Stimulated activated CD4-positive, alpha-beta T cell treated with anti-CD3 and anti-CD28 coated beads, Interleukin-2, amount 100 ng/mL, for 24 hours (primary cell): ENCODE measurements at places on chromosomes 12 and 14.
A peak's percentile ranks its signal among the peaks of the same experiment; 100 is the strongest.

DNA sequence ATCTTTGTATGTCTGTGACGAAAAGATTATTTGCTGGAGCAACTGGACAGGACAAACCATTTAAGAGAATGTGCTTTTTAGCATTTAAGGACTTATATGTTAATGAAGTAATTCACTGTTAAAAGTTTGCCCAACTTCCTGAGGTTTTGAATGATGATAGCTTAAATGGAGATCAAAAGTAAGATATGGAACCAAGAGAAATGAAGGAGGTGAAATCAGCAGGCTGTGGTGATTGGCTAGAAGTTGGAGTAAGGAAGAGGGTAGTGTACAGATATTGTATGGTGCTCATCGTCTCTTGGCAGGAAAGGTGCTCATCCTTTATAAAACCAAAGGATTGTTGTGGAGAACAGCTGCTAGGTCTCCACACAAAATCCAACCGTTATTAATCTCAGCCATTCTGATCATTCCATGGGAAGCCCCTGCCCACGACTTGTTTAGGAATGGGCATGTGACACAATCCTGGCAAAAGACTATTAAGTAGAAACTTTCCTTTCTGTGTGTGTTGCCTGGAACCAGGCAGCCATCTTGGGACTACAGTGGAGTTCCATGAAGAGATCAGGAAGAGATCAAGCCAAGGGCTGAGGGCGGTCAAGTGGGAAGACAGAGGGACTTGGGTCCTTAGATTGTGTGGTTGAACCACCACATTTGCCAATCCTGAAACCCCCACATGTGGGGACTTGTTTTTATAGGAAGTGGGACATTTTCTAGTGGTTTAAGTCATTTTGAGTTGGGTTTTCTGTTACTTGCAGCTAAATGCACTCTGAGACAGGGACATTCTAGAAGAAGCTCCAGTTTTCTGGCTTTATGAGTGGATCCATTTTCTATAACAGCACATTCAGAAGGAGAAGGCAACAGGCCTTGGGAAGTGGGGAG, 56.8 kb upstream of the CHST11 start:
- no peak for DNase-seq

- DNase-seq = no peak
Observed at GRCh38 chr14:70077720-70078119, 111.0 kb downstream of the SLC8A3 start.

GRCh38 chr14:61469781-61470180, 148.4 kb downstream of the PRKCH start:
- DNase-seq = no peak

DNA sequence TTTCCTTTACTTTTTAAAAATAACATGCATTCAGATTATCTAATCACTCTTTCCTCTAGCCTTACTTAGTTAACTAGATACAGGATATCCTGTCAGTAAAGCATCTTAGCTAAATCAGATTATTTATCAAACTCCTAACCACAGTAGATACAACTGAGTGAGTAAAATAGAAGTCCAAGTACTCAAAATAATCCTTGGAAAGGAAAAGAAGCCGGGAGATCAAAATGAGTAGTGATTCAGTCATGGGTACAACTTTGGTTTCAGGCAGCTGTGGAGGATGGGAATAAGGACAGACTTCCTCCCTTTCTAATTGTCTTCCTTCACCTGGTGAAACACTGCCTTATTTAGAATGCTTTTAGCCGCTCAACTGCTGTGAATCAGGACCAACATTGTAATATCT, 29.4 kb downstream of the GNG2 start:
- DNase-seq = no peak

DNA sequence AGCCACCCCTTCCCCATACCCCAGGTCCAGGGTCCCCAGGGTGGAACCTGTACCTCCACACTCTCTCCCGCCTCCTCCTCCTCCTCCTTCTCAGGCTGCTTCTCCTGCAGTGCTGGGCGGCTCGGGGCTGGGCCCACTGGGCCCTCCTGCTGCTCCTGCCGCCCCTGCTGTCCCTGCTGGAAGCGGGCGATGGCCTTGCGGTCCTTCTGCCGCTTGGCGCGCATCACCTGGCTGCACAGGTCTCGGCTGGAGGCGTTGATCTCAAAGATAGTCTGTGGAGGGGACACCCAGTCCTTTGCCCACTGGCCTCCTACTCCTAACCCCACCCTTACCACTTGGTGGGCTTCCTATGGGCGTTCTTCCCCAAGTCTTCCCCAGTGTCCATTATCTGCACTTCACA, 14.5 kb downstream of the CFAP73 start:
- DNase-seq = no peak

DNA sequence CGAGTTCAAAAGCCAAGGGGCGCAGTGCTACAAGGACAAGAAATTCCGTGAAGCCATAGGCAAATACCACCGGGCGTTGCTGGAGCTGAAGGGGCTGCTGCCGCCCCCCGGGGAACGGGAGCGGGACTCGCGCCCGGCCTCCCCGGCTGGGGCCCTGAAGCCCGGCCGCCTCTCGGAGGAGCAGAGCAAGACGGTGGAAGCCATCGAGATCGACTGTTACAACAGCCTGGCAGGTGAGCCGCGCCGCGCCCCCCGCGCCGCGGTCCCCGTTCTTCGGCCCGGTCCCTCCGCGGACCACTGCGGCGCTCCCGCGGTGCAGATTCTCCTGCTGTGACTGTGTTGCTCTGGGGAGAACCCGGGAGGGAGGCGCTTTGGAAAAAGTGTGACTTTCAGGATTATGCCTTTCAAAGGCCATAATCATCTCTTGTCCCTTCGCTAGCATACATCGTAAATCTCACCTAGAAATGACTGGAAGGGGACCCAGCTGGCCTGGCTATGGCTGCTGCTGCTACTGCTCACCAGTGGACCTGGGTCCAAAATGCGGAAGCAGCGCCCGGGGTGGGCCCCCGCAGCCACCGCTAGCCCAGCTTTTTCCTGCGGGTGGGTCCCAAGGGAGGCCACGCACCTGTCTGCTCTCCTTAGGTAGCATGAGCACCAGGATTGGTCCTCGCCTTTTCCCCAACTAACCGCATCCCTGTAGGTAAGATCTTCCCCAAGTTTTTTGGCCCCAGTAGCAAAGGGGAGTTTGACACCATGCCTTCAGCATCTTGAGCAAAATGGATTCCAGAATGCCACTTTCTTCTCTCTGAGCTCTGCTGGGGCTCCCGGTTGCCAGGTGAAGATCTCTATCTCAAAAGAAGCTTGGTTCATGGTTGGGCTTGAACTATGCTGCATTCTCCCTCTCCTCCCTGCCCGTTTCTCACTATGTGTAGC, 853 bp downstream of the TTC9 start:
- DNase-seq = peak; percentile 47

DNA sequence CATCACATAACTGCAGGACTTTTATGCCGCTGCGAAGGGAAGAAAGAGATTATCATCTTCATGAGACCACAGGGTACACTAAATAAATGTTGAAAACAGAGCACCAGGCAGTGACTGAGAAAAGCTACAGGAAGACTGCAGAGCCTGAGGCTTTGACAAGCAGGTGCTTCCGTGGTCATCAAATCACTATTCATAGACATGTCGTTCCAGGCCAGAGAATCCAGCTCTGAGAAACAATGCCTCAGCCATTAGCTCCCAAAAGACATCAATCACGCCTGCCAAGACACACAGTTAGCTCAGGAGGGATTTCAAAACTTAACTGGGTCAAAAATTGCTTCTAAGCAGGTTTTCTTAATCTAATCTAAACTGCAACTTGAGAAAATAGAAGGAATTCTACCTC, 47.2 kb upstream of the GARIN6 start:
- DNase-seq = no peak

GRCh38 chr14:91257328-91258010, 13.0 kb upstream of the GPR68 start:
- no peak for DNase-seq

- DNase-seq = no peak
Observed at GRCh38 chr14:23365732-23366425, 907 bp upstream of the EFS start.

- DNase-seq = no peak
Observed at GRCh38 chr12:69619050-69619449, 8.3 kb upstream of the LRRC10 start.

DNA sequence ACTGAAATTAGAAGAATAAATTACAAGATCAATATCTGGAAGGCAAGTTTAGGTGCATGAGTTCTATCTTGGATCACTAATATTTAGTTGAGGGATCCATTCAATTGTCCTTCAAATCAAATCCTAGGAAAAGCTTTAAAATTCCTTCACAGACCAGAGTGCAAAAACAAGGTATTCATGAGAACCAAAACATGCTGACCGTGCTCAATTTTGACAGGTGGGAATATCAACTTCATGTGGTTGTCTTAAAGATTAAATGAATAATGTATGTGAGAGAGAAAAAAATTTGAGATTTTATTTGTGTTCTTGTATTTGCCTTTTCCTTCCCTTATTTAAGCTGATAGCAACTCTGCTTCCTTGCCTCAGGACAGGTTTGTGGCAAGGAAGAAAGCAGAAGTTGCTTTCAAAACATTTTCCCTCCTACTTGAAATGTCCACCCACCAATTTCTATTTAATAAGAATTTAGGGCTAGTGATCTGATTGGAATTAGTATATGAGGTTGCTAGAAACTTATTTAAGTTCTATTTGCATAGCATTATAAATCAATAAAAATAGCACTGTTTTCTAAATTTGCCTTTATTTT, 4.9 kb upstream of the PPP1R12A start:
- no peak for DNase-seq

GRCh38 chr14:95547626-95548327, 12.9 kb downstream of the GLRX5 start:
- no peak for DNase-seq
